ENCODE measurements at places on chromosomes 16 and 17.

- DNase-seq, result no peak
Measured at GRCh38 chr17:77930780-77931768, 27.4 kb upstream of the TNRC6C start.

- DNase-seq, result no peak
Measured at GRCh38 chr16:84039696-84040095, 2.9 kb downstream of the SLC38A8 start.

DNA sequence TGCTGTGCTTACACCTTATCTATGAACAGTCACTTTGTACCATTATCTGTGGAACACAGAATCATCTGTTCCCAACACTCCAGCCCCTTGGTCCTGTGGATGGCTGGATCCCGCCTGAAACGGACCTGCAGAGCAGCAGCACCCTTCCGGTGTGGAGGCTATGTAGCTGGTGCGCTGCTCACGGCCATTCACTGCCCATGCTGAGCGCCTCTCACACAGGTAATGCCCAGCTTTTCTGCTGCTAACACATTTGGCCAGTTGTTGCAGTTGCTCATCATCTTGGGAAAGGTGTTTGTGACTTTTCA lies 11.4 kb upstream of the PLK1 start:
- DNase-seq, result no peak

- DNase-seq, result no peak
Measured at GRCh38 chr17:1087381-1088241, 90.7 kb downstream of the TIMM22 start.

- DNase-seq, result no peak
Measured at GRCh38 chr17:82845163-82845807, 5.5 kb upstream of the ZNF750 start.

- DNase-seq, result no peak
Measured at GRCh38 chr17:66985338-66986237, 21.1 kb downstream of the CACNG4 start.

GRCh38 chr16:73232555-73233328 lies 184.8 kb upstream of the ZFHX3 start:
- DNase-seq, result peak; percentile 80

DNA sequence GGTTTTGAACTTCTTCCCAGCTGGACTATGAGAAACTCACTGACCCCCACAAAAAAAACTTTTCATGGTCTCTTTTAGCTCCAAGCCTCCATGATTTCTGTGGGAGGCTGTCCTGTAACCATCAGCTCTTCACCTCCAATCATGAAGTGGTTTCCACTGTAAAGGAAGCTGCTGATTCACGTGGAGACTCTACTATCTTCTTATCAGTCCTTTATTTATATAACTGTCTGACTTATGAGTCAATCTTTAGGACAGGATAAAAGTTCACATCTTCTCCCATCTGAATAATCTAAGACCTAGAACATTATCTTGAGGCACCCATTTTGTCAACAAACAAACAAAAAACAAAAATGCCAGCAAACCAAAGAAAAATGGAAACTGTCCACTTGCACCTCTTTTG lies 409.9 kb downstream of the SLC39A11 start:
- no peak for DNase-seq

DNA sequence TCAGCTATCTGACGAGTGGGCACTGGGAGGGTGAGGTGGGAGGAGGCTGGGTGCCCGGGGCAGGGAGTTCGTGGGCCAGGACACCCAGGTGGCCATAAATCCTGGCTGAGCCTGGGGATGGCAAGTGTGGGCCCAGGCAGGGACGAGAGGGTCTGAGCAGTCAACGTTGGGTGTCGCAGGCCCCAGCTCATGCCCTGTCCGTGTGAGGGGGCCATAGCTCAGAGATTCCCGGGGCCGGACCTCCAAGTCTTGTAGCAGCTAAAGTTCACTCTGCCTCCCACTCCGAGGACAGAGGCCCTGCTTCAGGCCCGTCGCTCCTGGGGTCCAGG lies 34.4 kb downstream of the CTU2 start:
- no peak for DNase-seq

DNA sequence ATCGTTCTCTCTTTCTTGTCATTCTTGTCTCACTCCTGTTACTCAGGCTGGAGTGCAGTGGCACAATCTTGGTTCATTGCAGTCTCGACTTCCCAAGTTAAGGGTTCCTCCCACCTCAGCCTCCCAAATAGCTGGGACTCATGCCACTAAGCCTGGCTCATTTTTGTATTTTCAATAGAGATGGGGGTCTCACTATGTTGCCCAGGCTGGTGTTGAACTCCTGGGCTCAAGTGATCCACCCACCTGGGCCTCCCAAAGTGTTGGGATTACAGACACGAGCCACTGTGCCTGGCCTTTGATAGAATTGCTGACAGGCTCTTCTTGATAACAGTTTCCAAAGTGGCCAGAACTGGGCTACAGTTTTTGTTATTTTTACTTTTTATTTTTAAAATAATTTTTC lies 32.3 kb downstream of the TPPP3 start:
- DNase-seq, result no peak

GRCh38 chr17:42407289-42407836 lies 15.7 kb downstream of the CAVIN1 start:
- peak; percentile 49 for DNase-seq

DNA sequence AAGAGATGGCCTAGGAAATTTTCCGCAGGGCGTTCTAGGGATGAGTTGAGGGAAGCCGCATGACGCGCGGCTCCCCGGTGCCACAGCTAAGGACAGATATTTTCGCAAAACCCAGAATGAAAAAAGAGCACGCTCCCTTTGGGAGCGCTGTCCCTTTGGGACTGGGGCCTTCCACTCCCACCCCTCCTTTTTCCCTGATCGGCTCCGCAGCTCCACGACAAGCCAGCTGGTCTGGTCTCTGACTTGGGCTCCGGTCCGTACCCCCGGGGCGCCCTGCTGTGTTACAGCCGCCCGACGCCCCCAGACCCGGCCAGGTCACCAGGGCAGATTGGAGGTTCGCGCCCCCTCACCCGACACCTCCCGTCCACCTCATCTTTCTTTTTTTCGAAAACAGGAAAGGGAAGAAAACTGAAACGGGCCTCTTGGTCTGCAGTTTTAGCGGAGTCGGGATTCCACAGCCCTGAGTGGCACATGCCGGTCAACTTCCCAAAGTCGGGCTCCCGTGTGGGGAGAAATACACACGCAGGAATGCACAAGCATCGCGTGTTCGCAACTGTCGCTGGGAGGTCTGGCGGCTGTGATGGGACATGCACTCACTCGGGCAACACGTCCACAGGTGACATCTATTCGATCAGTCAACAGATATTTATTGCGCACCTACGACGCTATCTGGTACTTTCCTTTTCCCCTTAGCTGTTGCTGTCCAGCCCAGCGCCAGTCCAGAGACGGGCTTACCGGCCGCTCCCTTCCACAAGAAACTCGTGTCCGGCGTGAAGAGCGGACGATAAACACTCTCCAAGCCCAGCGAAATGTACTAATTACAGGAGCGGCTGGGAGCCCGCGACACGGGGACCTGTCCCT lies 3.9 kb upstream of the SOX9 start:
- DNase-seq, result no peak

- DNase-seq, result no peak
Measured at GRCh38 chr16:17370731-17371285, 100.0 kb downstream of the XYLT1 start.

DNA sequence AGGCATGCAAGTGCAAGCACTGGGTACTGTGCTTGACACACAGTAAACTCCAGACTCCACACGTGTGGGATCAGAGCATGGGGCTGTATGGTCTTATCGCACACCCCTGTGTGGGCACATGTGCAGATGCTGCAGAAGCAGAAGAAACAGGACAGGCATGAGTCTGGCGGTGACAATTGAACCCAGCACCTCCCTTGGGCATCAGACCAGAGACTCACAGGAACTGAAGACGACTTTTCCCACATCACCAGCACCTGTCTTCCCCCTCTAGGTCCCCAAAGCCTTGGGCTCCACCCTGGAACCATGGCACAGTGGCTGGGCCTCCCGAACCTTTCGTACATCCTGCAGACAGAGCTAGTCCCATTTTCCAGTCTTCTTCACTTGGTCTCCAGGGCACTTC lies 126.4 kb upstream of the CDH5 start:
- no peak for DNase-seq

GRCh38 chr16:87406495-87407088 lies 14.5 kb downstream of the MAP1LC3B start:
- no peak for DNase-seq

GRCh38 chr16:67551972-67552371 lies 10.4 kb upstream of the CTCF start:
- no peak for DNase-seq

- DNase-seq, result no peak
Measured at GRCh38 chr17:50186661-50187393, 14.6 kb downstream of the COL1A1 start.

- DNase-seq, result no peak
Measured at GRCh38 chr16:66594739-66595138, 9.8 kb upstream of the CMTM3 start.

- no peak for DNase-seq
Measured at GRCh38 chr16:5874899-5875298, 777.3 kb upstream of the EEF2KMT start.

DNA sequence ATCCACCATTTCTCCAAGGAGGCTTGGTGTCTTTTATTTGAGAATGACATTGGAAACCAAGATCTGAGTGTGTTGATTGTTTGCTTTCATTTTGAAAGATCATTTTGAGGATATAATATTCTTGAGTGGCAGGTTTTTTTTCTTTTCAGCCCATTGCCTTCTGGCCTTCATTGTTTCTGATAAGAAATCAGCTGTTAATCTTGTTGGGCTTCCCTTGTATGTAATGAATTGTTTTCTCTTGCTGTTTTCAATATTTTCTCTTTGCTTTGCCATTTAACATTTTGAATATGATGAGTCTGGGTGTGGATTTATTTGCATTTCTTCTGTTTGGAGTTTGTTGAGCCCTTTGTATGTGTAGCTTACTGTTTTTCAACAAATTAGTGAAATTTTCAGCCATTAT lies 22.0 kb downstream of the PRSS54 start:
- no peak for DNase-seq

DNA sequence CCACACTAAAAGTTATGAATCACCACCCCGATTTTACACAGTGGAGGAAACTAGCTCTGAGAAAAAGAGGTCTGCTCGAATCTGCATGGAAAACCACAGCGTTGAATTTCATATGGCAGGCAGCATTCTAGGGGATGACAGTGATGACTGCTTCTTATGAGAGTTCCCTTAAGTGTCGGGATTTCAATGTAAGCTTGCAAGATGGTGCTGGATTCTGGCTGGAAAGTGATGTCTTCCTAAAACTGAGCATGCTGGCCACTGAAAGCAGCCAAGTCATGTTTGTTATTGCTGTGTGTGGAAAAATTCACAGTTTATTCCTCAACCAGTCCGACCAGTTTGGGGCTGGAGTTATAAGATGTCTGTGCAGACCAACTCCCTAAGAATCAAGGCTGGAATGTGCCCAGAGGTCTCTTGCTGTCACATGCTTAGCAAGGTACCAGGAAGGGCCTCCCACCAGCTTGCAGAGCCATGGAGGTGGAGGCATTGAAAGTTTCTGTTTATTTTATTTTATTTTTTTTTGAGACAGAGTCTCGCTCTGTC lies 37.2 kb upstream of the GAN start:
- DNase-seq, result no peak

DNA sequence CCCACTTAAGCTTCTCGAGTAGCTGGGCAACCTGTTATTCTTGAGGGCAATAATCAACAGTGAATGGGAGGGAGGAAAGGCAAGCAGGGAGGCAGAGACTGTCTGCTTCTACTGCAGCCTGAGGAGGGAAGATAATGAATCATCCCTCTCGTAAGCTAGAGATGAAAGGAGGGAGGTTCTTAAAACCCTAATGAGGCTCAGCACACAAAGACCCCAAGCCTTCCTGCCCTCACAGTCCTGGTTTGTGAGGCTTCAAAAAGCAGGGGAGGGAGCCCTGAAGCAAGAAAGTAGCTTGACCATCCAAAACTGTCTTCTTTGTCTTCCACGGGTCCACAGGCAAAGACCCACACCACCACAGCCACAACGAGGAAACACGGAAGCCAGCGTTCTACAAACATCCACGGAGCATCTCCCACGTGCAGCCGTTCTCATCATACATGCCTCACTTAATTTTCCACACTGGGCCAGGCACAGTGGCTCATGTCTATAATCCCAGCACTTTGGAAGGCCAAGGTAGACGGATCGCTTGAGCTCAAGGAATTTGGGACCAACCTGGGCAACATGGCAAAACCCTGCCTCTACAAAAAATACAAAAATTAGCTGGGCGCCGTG lies 1.8 kb downstream of the PIK3R5 start:
- DNase-seq, result no peak

DNA sequence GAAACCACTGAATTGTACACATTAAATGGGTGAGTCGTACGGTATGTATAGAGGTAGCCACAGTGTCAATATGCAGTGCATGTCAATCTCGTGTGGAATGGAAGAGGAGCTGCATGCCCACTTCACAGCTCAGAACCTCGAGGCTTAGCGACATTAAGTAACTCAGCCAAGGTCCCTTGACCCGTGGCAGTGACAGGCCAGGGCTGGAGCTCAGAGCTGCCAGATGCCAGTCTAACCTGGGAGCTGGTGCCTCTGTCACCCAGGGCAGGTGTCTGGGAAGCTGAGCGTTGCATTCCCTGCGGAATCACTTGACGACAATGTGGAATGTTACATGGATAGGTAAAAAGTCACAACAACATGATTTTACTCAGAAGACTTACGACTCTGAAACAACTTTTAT lies 298.1 kb downstream of the FOXL1 start:
- no peak for DNase-seq

DNA sequence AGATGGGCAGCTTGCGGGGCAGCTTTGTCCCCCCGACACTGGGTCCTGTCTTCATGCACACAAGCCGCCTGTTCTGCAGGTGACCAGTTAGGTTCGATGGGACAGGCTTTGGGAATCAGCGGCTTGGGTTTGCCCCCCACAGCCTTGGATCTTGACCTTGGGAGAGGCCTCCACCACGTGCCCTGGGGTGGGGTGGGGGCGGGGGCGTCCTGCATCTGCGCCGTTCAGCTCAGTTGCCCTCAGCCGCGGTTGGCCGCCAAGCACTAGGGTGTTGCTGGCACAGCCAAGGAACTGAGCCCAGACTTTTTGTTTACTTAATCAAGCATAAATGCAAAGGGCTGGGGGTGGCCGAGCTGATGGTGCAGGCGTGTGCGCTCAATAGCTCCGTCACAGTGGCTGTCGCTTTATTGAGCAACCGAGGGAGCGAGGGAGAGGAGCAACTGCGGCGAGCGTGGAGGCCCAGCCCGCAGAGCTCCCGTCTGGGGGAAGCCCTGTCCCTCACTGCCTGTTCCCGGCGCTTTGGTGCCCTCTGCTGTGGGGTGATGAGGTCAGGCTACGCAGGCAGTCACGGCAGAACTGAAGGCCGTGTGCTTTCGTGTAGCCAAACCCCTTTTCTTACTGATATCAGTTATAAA lies 33.9 kb downstream of the JPH3 start:
- DNase-seq, result peak; percentile 87

- DNase-seq, result no peak
Measured at GRCh38 chr16:55836158-55836611, 3.3 kb upstream of the CES1 start.

DNA sequence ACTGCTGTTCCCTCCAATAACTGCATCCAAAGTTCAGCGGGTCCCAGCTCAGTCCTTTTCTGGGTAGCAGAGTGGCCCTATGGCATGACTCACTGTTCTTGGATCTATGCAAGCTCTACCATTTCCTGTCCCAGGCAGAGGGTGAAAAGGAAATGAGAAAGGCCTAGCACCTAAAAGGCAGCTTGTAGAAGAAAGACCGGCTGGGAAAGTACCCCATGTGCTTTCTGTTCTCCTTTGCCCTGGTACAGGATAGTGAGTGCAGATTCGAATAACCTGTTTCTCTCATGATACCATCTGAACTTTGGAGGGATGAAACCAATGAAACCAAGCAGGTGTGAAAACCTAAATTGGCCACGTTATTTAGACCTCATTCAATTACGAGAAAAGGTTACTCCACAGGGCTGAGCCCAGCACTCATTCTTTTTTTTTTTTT lies 12.7 kb upstream of the HASPIN start:
- DNase-seq, result peak; percentile 40

- peak; percentile 64 for DNase-seq
Measured at GRCh38 chr17:7932483-7932891, 481 bp downstream of the CNTROB start.

Measured in RKO (cell line).